ENCODE measurements at places on chromosomes 5 and 9. TPM values are rescaled to one million over a fixed set of nuclear protein-coding genes. Genes with fewer than 3 reads are reported as not detected.

SPATA31E1 gene
- 0.26 TPM for total RNA-seq

SLC2A6 gene
- total RNA-seq = 22.6 TPM

COMMD10 gene
- total RNA-seq = 112 TPM

FOXI1 gene
- total RNA-seq = not detected

ADAMTSL2 gene
- not detected for total RNA-seq

TOMM5 gene
- 131 TPM for total RNA-seq

PHF24 gene
- total RNA-seq = not detected

ACO1 gene
- 37.9 TPM for total RNA-seq

DNA sequence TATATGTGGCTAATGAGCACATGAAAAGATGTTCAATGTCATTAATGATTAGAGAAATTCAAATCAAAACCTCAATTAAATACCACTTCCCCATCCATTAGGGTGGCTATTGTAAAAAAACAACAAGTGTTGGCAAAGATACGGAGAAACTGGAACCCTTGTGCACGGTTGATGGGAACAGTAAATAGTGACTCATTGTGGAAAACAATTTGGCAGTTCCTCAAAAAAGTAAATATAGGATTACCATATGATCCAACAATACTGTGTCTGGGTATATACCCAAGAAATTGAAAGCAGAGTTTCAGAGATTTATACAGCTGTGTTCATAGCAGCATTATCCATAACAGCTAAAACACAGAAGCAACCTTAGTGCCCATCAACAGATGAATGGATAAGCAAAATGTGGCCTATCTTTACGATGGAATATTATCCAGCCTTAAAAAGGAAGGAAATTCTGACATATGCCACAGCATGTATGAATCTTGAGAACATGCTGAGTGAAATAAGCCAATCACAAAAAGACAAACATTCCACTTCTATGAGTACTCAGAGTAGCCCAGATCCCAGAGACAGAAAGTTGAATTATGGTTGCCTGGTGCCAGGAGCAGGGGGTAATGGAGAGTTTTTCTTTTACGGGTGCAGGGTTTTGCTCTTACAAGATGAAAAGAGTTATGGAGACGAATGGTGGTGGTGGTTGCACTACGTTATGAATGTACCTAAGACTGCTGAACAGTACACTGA, 41.4 kb upstream of the LRRC14B start:
- H3K27ac ChIP-seq = no peak overlapping the region
- no peaks in the 10 kb centered on the region for H3K27me3 ChIP-seq
- no peak overlapping the region for H3K4me3 ChIP-seq
- DNase-seq = no peak
- H3K36me3 ChIP-seq = no peaks in the 10 kb centered on the region
- H3K4me1 ChIP-seq = peaks cover 29% of the 10 kb centered on the region

DNA sequence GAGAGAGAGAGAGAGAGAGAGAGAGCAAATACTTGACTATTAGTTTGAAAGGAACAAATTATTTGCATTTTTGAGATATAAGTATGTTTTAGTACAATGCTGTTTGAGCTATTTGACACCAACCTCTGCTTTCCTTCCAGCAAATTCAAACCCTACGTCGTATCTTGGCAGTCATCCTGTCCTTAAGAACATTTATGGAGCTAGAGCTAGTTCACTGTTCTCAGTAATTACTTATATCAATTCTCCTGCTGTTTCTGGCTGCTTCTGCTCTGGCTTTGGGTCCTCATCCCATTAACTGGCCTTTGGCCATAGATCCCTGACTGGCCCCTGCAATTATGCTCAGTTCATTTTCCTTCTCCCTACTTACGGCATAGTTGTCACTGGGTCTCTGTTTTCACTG, 19.9 kb upstream of the ERAP2 start:
- H3K27ac ChIP-seq = no peak overlapping the region
- H3K27me3 ChIP-seq = no peaks in the 10 kb centered on the region
- H3K4me3 ChIP-seq = no peak overlapping the region
- no peaks in the 10 kb centered on the region for H3K36me3 ChIP-seq
- DNase-seq = no peak

GRCh38 chr9:95415158-95415557, 97.6 kb upstream of the FANCC start:
- no peaks in the 10 kb centered on the region for H3K27me3 ChIP-seq
- peaks cover 48% of the 10 kb centered on the region for H3K4me1 ChIP-seq
- H3K36me3 ChIP-seq = no peaks in the 10 kb centered on the region
- peak overlapping the region; percentile 49 for H3K27ac ChIP-seq
- peak; percentile 50 for DNase-seq

GRCh38 chr9:112531666-112532282, 45.1 kb downstream of the KIAA1958 start:
- no peaks in the 10 kb centered on the region for H3K27me3 ChIP-seq
- H3K4me3 ChIP-seq = no peak overlapping the region
- H3K36me3 ChIP-seq = no peaks in the 10 kb centered on the region
- DNase-seq = no peak

DNA sequence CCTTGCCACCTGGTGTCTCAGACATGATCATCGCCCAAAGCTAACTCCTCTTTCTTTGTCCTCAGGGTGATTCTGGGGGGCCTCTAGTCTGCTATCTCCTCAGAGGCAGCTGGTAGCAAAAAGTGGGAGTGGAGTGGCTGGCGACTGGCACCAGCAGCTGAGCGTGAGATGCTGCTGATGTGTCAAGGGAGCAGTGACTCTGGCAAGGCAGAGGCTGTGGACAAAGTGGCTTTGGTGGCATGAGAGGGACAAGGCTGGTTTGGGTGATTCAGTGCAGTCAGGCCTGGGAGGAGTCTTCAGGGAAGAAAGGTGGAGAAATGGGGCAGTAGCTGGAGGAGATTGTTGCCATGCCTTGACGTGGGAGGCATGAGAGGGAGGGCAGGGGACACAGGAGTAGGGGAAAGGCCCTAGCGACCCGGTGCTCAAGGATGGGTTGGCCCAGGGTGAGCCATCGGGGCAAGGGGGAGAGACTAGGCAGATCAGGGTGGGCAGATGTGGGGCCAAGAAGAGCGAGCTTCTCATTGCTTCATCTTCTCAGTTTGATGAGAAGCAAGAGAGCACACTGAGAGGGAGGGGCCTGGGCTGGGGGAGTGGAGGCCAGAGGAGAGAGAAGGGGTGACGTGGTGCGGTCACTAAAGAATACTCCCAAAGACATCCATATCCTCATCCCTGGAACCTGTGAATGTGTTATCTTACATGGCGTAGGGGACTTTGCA, 64.2 kb upstream of the SPTLC1 start:
- no peak overlapping the region for H3K27ac ChIP-seq
- no peak overlapping the region for H3K4me3 ChIP-seq
- no peak for DNase-seq
- 0 out of 2 replicates have a peak, but pooled peaks cover 7% of the 10 kb centered on the region for H3K4me1 ChIP-seq

DNA sequence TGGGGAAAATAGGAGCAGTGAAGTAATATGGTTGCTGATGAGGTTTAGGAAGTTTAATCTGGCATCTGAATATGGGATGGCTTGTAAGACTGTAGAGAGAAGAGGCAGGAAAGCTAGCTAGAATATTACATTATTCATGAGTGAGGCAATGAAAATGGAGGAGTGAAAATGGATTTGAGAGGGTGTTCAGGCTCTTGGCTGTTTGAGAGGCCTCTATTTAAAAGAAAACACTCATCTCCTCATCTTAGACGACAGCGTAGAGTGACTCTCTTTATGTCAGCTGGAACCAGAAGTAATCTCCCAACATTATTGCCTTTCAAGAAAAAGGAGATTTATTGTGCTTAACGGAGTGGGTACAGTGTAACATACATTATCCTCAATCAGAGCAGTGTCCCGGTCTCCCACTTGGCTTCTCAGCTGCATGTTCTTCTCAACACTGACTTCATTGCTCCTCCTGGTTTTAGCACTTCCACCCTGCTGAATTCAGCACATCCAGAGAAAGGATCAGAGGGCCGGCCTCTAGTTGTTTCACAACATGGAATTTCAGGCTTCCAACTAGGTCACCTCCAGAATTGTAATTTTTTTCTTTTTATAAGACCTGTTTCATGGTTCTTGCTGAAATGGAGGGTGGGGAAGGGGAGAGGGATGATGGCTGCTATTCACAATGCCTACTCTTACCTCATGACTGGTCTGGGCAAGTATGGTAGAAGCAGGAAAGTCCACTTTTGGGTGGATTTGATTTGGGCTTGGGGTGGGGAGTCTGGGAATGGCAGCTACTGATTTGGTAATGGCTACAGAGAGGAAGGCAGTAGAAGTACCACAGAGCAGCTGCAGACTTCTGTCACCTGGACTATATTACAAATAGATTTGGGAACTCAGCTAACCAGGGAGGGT, 52.9 kb upstream of the KIAA1958 start:
- no peak overlapping the region for H3K4me3 ChIP-seq
- no peak for DNase-seq
- H3K27ac ChIP-seq = no peak overlapping the region
- H3K27me3 ChIP-seq = no peaks in the 10 kb centered on the region
- no peaks in the 10 kb centered on the region for H3K36me3 ChIP-seq

GRCh38 chr9:107732781-107733522, 243.4 kb upstream of the KLF4 start:
- H3K4me1 ChIP-seq = peaks cover 19% of the 10 kb centered on the region
- no peak for DNase-seq
- no peaks in the 10 kb centered on the region for H3K27me3 ChIP-seq

- no peaks in the 10 kb centered on the region for H3K36me3 ChIP-seq
- no peaks in the 10 kb centered on the region for H3K27me3 ChIP-seq
- no peak overlapping the region for H3K27ac ChIP-seq
- H3K4me1 ChIP-seq = no peaks in the 10 kb centered on the region
- no peak for DNase-seq
- H3K4me3 ChIP-seq = no peak overlapping the region
Observed at GRCh38 chr5:31889001-31889561, 250.2 kb downstream of the PDZD2 start.

GRCh38 chr5:92887254-92887653, 693.8 kb downstream of the NR2F1-AS1 start:
- H3K4me1 ChIP-seq = peaks cover 8% of the 10 kb centered on the region
- H3K27ac ChIP-seq = no peak overlapping the region
- H3K4me3 ChIP-seq = no peak overlapping the region
- H3K27me3 ChIP-seq = no peaks in the 10 kb centered on the region

GRCh38 chr9:121738968-121739367, 87.5 kb downstream of the DAB2IP start:
- H3K4me3 ChIP-seq = no peak overlapping the region
- H3K27me3 ChIP-seq = no peaks in the 10 kb centered on the region
- no peak overlapping the region for H3K27ac ChIP-seq
- no peak for DNase-seq

DNA sequence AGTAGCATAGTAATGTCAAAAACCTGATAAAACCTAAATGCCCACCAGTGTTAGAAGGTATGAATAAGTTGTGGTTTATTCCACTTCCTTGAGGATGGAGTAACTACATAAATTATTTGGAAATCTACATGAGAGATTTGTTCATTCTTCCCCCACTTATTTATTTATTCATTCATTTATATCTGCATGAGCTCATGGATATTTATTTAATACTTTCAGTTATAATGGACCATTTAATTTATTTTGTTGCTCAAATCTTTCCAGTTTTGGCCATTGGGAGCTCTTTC, 223.8 kb upstream of the S1PR3 start:
- H3K4me3 ChIP-seq = no peak overlapping the region
- H3K27me3 ChIP-seq = no peaks in the 10 kb centered on the region
- H3K36me3 ChIP-seq = no peaks in the 10 kb centered on the region
- DNase-seq = no peak

DNA sequence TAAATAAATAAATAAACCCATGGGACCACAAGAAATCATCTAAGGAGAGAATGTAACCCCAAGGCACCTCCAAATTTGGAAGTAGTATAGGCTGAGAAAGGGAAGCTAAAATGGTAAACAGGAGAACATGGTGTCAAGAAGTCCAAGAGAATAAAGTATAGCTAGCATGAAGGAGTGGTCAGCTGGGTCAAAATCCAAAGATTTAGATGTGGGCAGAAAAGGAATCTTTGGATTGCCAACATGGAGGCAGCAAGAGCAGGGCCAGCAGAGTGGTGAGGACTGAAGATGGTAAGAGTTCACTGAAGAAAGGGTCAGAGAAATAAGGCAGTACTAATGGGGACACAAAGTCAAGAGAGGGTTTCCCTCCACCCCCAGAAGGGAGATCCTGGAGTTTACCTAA, 53.0 kb downstream of the TSSK1B start:
- no peak overlapping the region for H3K27ac ChIP-seq
- no peak overlapping the region for H3K4me3 ChIP-seq
- no peaks in the 10 kb centered on the region for H3K36me3 ChIP-seq
- no peaks in the 10 kb centered on the region for H3K27me3 ChIP-seq
- DNase-seq = no peak
- H3K4me1 ChIP-seq = peaks cover 45% of the 10 kb centered on the region

DNA sequence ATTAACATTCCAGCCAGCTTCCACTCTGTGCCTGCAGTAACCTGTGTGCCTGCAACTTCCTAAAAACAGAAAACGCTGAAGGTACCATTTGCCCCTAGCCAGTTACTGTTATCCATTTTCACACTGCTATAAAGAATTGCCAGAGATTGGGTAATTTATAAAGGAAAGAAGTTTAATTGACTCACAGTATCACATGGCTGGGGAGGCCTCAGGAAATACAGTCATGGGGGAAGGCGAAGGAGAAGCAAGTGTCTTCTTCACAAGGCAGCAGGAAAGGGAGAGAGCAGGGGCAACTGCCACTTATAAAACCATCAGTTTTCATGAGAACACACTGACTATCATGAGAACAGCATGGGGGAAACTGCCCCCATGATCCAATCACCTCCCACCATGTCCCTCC, 31.2 kb downstream of the PTCD2 start:
- peaks cover 15% of the 10 kb centered on the region for H3K36me3 ChIP-seq
- no peaks in the 10 kb centered on the region for H3K27me3 ChIP-seq
- H3K4me3 ChIP-seq = no peak overlapping the region
- DNase-seq = no peak

DNA sequence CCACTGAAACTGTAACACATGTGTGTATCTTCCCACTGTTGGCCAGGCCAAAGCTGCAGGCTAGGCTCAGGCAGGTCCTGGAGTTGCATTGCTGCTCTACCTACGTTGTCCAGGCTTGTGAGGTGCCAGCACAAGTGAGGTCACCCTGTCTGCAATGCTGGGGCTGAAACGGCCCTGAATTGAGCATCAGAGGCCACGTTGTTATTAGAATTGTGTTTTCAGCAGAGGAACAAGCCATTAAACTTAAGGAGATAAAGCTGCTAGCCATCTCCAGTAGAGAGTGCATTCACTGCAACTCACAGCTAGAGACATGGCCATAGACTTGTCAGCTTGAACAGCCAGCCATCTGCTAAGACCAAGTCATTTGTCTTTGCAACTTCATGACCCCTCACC, 191.8 kb downstream of the SEMA6A start:
- no peak for DNase-seq
- H3K4me1 ChIP-seq = no peaks in the 10 kb centered on the region
- no peak overlapping the region for H3K27ac ChIP-seq
- no peak overlapping the region for H3K4me3 ChIP-seq

- H3K27me3 ChIP-seq = no peaks in the 10 kb centered on the region
- H3K27ac ChIP-seq = no peak overlapping the region
- H3K4me3 ChIP-seq = no peak overlapping the region
Observed at GRCh38 chr5:153793699-153794098, 245.0 kb downstream of the FAM114A2 start.

Data from SJSA1 (cell line).